ENCODE measurements at places on chromosomes 11 and 22. TPM values are rescaled to one million over a fixed set of nuclear protein-coding genes. Genes with fewer than 3 reads are reported as not detected.

GRCh38 chr22:33883561-33883960 lies 36.7 kb downstream of the LARGE1 start:
- no peaks in the 10 kb centered on the region for H3K36me3 ChIP-seq
- no peak overlapping the region for H3K4me3 ChIP-seq
- no peaks in the 10 kb centered on the region for H3K4me1 ChIP-seq
- no peak for DNase-seq

DNA sequence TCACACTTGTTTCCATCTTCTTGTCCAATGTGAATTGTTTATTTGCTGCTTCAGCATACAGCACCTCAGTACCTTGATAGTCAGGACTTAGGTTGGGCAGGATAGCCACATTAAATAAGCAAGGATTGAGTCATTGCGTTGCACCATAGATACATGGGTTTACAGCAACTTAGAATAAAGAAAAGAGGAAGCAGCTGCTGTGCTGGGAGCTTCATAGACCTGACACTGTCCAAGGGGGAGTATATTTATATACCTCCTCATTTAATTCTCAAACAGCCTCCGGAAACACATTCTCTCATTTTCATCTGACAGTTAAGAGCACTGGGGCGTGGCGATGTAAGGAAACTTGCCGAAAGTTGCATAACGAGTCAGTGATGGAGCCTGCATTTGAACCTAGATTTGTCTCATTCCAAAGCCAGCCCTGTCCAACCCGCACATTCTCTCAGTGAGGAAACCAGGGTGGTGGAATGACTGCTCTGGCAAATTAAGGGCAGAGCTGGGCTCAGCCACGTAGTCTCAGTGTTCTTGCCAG lies 42.2 kb downstream of the UBASH3B start:
- peaks cover 80% of the 10 kb centered on the region for H3K4me1 ChIP-seq
- H3K27ac ChIP-seq = peak overlapping the region; percentile 75
- no peaks in the 10 kb centered on the region for H3K36me3 ChIP-seq
- H3K4me3 ChIP-seq = peak overlapping the region; percentile 57
- DNase-seq = peak; percentile 65
- H3K27me3 ChIP-seq = no peaks in the 10 kb centered on the region

GRCh38 chr22:46195487-46196165 lies 45.3 kb downstream of the PPARA start:
- H3K4me1 ChIP-seq = no peaks in the 10 kb centered on the region
- H3K4me3 ChIP-seq = no peak overlapping the region
- no peak overlapping the region for H3K27ac ChIP-seq
- no peaks in the 10 kb centered on the region for H3K27me3 ChIP-seq

Gene HINFP
- 24.3 TPM for total RNA-seq

Gene BTG4
- not detected for total RNA-seq

All from activated CD4-positive, alpha-beta memory T cell treated with anti-CD3 and anti-CD28 coated beads for 36 hours (primary cell).